ENCODE measurements at places on chromosomes 5 and 9. TPM values are rescaled to one million over a fixed set of nuclear protein-coding genes. Genes with fewer than 3 reads are reported as not detected.

Gene DBH
- not detected for total RNA-seq

Gene ENG
- 23.0 TPM for total RNA-seq

Gene LCN15
- not detected for total RNA-seq

Gene ITGA1
- 4.6 TPM for total RNA-seq

Gene SEMA4D
- 458 TPM for total RNA-seq

All from T-helper 2 cell treated with Interferon-gamma antibody and Interleukin-4, amounts not matched to agents 100 ng/mL and 5 ng/mL, for 36 hours (primary cell).